ENCODE measurements at places on chromosomes 5 and 9.

GRCh38 chr5:121795511-121795910 lies 56.2 kb upstream of the FTMT start:
- DNase-seq, result no peak

DNA sequence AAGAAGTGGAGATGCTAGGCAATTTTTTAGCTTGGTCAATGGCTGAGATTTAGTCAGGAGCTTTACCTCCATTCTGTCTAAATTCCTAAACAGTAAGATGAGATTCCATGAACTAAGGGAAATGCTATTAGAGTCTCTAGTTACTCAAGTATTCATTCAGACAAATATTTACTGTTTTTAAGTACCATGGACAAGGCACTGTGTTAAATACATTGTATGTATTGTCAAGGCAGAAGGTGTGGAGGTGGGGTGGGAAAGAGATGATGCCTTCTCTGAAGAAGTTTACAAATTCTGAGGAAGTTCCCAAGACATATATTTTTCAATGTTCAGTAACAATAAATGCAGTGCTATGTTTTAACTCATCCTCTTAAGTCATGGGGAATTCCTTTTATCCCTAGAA lies 459.9 kb upstream of the NMUR2 start:
- no peak for DNase-seq

- no peak for DNase-seq
Observed at GRCh38 chr5:88734191-88734640, 148.8 kb downstream of the MEF2C start.

- DNase-seq, result no peak
Observed at GRCh38 chr5:13511442-13511841, 433.0 kb downstream of the DNAH5 start.

DNA sequence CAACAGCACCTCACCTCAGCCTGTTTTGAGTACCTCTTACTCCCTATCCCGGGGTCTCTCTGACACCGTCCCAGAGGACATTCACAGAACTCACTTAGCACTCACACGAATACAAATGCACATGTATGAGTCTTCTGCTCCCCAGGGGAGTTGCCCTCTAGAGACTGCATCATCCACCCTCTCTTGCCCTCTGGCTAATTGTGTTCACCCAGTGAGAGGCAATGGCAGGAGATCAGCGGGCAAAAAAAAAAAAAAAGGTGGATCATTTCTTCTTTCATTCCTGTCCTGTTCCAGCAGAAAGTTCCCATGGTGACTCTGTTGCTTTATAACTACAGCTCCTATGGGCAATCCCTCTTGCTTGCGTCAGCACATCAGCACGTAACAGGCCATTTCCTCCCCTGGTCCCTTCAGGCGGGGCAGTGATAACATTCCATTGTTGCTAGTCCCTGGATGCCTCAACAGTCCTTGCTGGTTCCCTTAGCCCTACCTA lies 23.5 kb upstream of the SNX2 start:
- no peak for DNase-seq

DNA sequence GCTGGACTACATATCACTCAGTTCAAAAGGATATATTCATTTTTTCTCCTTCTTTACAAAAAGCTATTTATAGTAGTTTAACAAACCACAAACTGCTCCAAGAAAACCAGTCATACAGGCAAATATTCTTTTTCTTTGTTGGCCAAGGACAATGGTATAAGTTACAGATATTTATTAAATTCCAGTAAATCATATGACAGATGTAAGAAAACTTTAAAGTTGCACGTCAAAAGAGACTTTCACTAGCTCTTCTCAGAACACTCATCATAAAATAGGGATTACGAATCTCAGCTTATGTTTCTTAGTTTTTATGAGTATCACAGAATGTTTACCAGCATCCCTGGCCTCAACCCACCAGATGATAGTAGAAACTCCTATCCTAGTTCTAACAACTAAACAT lies 67.2 kb downstream of the ANKRD31 start:
- no peak for DNase-seq

DNA sequence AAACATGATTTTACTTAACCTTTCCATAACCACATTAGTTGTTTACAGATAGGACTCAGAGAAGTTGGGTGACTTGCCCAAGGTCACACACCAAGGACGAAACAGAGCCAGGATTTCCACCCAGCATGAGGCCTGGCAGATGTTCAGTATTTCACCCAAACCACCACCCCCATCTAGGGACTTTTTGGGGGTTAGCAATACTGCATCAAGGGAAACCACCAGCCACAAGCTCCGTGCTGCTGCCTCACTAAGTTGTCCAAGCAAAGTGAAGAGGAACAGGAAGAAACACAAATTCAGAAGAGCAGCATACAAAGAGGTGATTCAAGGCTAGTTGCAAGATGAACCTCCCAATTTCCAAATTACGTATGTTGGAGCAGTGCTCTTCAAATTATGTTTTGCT lies 219.6 kb upstream of the RORB start:
- no peak for DNase-seq

GRCh38 chr9:75139201-75139600 lies 50.9 kb downstream of the OSTF1 start:
- DNase-seq, result no peak

DNA sequence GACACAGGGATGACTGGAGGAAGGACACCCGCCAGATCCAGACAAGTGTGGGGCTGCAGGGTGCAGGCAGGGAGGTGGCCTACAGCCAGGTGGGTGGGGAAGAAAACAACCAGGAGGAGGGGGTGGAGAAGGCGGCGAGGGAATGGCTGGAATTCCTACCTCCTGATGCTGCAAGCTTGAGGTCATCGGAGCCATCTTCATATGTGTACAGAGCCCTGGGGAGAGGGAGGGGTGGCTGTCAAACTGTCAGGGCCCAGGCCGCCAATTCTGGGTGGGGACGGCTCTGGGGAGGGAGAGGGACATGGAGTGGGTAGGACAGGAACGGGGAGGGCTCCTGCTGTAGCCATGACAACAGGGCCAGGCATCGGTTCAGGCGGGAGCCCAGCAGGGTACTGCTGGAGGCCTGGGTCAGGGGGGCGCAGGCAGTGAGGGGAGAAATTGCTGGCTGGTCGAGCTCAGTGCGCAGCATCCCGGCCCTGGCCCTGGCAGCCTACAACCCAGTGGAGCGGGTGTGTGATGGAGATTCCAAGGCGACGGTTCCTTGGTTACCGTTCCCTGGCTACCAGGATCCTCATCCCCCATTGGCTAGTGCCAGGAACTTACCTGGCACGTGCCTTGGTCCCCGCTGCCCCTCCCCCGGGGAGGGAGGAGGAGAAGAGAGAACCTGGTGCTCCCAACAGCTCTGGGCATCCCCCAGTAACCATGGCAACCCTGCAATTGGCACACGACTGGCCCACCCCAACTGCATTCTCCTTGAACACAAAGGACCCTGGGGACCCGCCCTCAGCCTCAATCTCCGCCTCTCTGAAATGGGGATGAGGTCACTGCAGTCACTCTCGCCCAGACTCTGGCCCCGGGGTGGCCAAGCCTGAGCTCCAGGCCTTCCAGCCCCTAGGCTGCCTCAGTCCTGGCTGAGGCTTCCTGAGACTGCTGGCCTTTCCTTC lies 4.5 kb downstream of the DBN1 start:
- no peak for DNase-seq

GRCh38 chr9:36479101-36479500 lies 79.0 kb upstream of the RNF38 start:
- DNase-seq, result no peak

GRCh38 chr9:100101608-100102007 lies 2.6 kb downstream of the INVS start:
- DNase-seq, result no peak

- DNase-seq, result no peak
Observed at GRCh38 chr5:91151947-91152346, 231.2 kb downstream of the ARRDC3 start.

DNA sequence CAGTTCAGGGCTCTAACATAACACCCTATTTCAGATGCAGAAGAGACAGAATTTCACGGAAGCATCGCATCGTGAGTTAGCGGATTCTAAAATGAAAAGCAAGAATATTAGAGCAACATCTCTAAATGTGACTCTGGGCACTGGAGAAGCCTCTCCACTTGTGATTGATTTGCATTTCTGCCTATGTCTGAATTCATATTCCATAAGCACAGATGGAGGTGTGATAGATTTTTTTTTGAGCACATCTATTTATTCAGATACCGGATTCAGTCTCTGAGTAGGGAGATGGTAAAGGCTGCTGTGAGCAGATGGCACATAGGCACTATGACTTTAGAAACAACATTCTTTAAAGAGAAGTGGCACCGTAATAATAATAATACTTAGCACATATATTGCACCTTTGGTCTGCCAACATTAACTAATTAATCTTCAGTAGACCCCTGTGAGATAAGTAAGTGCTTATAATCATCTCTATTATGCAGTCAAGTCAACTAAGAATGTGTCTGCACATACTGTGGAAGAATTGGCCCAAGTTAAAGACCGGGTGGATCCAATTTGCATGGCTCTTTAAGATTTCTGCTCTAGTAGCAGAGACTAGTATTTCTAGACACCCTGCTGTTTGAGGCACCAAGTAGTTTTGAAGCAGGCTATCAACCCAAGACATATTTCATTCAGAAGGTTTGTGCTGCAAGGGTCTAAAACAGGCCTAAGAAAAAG lies 685.0 kb downstream of the CETN3 start:
- no peak for DNase-seq

GRCh38 chr5:84249918-84250630 lies 134.6 kb downstream of the EDIL3 start:
- DNase-seq, result no peak

GRCh38 chr9:21135736-21136135 lies 5.9 kb downstream of the IFNW1 start:
- DNase-seq, result no peak

GRCh38 chr9:83024506-83025125 lies 38.3 kb downstream of the RASEF start:
- no peak for DNase-seq

DNA sequence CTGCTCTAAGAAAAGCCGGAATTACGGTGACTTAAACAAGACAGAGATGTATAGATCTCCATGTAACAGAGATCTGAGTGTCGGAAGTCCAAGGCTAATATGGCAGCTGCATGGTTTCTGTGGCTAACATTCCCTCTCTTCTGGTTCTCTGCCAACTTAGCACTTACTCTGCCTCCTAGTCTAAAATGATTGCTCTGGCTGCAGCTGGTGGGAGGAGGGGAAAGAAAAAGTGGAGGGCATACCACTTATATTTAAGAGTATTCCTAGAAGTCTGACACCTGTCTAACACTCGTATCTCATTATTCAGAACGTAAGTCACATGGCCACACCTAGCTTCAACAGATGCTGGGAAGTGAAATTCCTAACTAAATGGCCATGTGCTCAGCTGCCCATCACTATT lies 551.5 kb upstream of the TLE4 start:
- DNase-seq, result no peak

- DNase-seq, result no peak
Observed at GRCh38 chr5:152264645-152265254, 140.3 kb downstream of the NMUR2 start.

DNA sequence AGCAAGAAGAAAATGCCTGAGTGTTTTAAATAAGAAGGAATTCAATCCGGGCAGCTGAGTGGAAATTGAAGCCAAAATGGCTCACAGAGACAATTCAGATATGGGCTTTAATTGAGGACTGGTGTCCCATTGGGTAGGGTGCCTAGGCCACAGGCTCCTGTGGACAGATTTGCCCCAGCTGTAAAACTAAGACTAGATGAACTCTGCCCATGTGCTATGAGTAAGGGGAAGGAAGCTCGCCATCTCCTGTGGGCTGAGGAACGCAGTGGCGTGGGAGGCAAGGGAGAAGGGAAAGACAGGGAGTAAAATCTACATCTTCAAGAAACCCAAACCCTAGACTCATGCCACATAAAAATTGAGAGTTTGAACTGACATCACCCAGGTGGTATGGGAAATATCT lies 66.1 kb downstream of the KLHL3 start:
- no peak for DNase-seq

DNA sequence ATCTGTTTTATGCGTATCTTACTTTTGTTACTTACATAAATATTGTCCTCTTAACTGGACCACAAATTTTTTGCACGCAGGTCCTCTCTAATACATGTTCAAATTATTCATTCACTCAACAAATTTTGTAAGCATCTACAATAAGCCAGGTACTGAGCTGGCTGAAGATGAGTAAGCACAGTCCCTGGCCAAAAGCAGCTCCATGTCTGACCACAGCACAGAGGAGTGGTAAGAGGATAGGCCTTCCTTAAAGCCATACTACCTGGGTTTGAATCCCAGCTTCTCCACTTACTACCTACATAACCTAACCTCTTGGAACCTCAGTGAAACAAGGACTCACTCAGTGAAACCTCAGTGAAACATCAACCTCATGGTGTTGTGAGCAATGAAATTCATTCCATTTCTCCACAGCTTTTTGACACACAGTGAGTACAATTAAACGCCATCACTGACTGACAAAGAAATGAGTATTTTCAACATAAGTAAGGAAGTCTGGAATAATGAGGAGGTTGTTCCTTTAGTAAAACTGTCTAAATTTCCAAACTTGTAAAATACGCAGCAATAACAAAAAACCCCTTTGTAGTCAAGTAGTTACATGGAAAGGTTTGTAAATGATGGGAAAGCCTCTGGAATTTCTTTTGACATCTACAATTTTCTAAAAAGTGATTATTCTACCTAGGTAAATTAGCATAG lies 15.0 kb downstream of the PTAR1 start:
- no peak for DNase-seq

GRCh38 chr5:81817980-81818379 lies 67.1 kb upstream of the SSBP2 start:
- DNase-seq, result no peak

GRCh38 chr9:93080406-93080805 lies 15.6 kb upstream of the CARD19 start:
- no peak for DNase-seq

GRCh38 chr5:2864515-2865105 lies 113.1 kb upstream of the IRX2 start:
- no peak for DNase-seq

- DNase-seq, result no peak
Observed at GRCh38 chr9:68949271-68950000, 64.5 kb downstream of the PRKACG start.

DNA sequence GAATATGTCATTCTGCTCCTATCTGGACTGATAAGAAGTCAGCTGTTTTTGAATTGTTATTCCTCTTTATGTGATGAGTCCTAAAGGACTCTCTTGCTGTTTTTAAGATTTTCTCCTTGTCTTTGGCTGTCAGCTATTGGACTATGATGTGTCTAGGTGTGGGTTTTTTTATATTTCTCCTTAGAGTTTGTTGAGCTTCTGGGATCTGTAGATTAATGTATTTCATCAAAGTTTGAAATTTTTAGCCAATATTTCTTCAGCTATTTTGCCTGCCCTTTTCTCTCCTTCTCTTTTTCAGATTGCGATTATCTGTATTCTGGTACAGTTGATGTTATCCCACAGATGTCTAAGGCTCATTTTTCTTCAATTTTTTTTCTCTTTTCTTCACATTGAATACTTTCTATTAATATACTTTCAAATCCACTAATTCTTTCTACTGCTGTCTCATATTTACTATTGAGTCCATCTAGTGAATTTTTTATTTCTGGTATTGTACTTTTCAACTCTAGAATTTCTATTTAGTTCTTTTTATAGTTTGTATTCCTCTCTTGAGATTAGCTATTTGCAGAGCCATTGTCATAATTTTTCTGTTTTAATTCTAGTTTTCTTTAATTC lies 31.1 kb downstream of the RPS23 start:
- DNase-seq, result no peak

Data from cortex of kidney (tissue), 1 donor.